ENCODE measurements at places on chromosomes 11 and 22.

DNA sequence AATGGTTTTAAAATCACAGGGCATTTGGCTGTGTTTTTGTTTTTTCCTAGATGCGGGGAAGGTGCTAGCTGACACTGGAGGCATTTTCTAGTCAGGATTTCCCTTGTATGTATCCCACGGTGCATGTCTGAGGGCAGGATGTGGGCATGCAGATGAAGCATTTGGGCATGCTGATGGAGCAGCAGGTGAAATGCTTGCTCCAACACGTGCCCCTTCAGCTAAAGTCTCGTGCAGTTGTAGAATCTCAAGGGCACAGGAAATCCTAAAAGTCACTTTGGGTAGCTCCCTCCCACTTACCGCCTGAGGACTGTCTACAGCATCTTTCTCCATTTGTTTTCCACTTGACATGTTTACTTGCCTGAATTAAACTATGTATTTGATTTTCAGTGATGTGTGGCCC lies 429.4 kb upstream of the B3GAT1 start:
- no peaks in the 10 kb centered on the region for H3K27me3 ChIP-seq
- H3K4me3 ChIP-seq = no peak overlapping the region
- no peaks in the 10 kb centered on the region for H3K36me3 ChIP-seq
- no peak for DNase-seq

DNA sequence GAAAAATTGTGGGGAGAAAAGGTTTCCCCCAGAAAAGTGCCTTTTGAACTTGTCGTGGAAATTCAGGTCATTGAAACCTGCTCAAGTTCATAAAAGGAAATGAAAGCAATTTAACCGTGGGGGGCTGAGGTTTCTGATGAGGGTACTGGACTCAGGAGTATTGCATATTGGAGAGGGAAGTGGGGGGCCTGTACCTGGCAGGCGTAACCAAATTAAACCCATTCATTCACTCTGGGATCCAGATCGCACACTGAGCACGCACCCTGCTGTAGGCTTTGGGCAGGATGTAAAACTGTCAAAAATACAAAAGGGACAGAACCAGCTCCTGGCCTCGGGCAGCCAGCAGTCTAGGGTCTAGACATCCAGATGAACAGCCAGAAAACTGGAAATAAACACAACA lies 1517.4 kb downstream of the BRD1 start:
- H3K27ac ChIP-seq = no peak overlapping the region
- no peaks in the 10 kb centered on the region for H3K4me1 ChIP-seq
- H3K36me3 ChIP-seq = no peaks in the 10 kb centered on the region
- H3K27me3 ChIP-seq = no peaks in the 10 kb centered on the region
- no peak overlapping the region for H3K4me3 ChIP-seq

GRCh38 chr11:76598426-76598839 lies 72.1 kb downstream of the LRRC32 start:
- H3K4me3 ChIP-seq = no peak overlapping the region
- no peaks in the 10 kb centered on the region for H3K36me3 ChIP-seq
- no peak overlapping the region for H3K27ac ChIP-seq
- H3K27me3 ChIP-seq = no peaks in the 10 kb centered on the region

DNA sequence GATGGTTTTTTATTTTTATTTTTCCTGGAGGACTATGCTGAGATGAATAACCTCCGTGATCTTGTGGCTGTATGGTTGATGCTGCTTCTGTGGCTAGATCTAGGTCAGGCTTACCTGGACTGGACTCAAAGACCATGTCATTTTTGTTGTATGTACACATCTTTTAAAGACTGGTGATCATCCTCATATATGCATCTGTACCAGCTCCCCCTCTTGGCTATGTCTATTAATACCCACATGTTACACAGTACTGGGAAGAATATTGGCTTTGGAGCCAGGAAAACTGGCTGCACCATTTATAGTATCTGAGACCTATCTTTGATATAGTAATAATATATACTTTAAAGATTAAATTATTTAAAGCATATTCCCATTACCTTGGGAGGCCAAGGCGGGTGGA lies 18.4 kb upstream of the PITPNB start:
- no peaks in the 10 kb centered on the region for H3K4me1 ChIP-seq
- no peak for DNase-seq
- H3K27me3 ChIP-seq = no peaks in the 10 kb centered on the region
- H3K27ac ChIP-seq = no peak overlapping the region
- H3K36me3 ChIP-seq = no peaks in the 10 kb centered on the region

GRCh38 chr11:26219183-26220117 lies 112.5 kb upstream of the ANO3 start:
- no peaks in the 10 kb centered on the region for H3K4me1 ChIP-seq
- H3K27me3 ChIP-seq = no peaks in the 10 kb centered on the region

All from testis (tissue), 5 donors.